Activated CD8-positive, alpha-beta memory T cell treated with anti-CD3 and anti-CD28 coated beads for 24 hours (primary cell): ENCODE measurements at places on chromosomes 11 and 22.

DNA sequence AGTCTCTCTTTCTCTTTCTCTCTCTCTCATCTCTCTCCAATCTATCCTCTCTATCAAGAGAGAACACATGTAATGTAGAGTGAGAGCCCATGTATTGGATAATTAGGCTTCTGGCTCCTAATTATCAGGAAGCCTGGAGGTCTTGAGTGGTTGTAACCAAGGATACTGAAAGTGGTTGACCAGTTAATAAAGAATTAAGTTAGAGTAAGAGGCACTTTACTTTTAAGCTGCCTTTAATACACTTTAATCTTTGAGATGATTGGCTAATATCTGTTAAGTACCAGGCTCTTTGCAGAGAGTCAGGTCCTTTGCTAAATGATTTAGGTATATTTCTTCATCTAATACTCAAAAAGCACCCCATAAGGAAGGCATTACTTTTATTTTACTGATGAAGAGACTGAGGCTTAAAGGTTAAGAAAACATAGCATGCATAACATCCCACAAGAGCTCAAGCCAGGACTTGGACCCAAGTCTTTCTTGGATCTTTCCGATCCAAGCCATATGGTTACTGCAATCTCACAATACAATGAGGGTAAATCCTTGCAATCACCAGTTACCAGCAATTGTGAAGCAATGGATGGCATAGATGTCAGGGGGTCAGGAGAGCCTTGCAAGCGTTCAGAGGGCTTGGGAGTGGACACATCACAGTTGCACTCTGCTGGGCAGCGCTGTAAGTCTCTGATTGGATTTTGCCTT lies 22.1 kb downstream of the CD44 start:
- no peak for DNase-seq

GRCh38 chr11:2774173-2775082 lies 74.6 kb upstream of the KCNQ1OT1 start:
- peak; percentile 50 for DNase-seq

DNA sequence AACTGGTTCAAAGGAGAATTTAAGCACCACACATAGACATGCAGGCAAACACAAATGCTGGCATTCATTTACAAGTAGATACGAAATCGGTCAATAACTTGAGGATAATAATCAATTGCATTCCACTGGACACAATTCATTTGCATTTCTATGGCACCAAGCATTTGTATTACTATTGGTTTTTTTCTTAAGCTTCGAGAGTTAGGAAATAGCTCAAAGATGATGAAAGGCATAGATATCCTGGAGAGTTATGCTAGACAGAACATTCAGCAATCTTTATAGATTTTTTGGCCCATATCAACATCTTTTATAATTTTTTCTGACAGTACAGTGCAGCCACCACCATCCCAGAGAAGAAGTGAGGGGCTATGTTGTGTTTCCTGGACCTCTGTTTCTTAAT lies 544.4 kb downstream of the MIAT start:
- no peak for DNase-seq

DNA sequence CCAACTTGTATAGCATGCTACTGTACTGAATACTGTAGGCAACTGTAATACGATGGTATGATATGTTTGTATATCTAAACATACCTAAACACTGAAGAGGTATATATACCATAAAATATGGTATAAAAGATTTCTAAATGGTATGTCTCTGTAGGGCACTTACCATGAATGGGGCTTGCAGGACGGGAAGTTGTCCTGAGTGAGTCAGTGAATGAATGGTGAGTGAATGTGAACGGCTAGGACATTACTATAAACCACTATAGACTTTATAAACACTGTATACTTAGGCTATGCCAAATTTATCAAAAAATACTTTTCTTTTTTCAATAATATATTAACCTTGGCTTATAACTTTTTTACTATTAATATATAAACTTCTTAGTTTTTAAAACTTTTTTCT lies 66.8 kb downstream of the ZC3H12C start:
- DNase-seq: no peak

DNA sequence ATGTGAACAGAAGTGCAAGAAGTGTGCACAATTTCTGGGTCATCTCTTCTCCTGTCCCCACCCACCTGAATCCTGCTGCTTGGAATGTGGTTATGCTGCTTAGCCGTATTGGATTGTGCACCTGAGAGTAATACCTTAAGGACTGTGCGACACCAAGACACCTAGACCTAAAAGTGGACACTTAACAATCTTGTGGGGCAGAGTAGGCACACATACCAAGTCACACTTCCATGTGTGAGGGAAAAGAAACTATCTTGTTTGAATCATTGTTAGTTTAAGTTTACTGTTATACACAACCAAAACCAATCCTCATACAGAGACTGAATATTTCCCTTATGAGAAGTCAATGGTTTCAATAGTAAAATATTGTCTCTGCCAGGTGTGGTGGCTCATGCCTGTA lies 93.7 kb downstream of the CCDC83 start:
- no peak for DNase-seq

DNA sequence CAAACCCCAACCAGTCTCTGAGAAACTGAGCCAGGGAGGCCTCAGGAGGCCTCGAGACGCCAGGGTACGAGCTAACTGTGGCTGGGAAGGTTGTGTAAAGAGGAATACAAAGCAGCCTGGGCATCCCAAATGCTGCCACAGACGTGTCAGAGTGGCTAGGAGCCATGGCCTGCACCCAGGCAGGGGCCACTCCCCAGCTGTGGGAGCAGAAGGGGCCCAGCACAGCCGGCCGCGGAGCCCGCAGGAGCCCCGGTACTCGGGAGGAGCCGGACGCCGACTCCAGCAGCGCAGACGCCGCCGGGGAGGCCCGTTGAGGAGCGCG lies 349.8 kb upstream of the B3GAT1 start:
- DNase-seq: no peak

GRCh38 chr11:79742176-79742575 lies 301.3 kb upstream of the TENM4 start:
- no peak for DNase-seq

GRCh38 chr11:71500601-71501021 lies 26.5 kb upstream of the KRTAP5-7 start:
- DNase-seq: peak; percentile 51

GRCh38 chr22:38645430-38645829 lies 10.8 kb downstream of the FAM227A start:
- no peak for DNase-seq

- DNase-seq: no peak
These were observed 741.1 kb upstream of the LUZP2 start for GRCh38 chr11:23755769-23756168.

GRCh38 chr11:116110802-116111201 lies 606.6 kb upstream of the CADM1 start:
- DNase-seq: no peak

- DNase-seq: no peak
These were observed 398.6 kb downstream of the BRD1 start for GRCh38 chr22:49429066-49429465.

DNA sequence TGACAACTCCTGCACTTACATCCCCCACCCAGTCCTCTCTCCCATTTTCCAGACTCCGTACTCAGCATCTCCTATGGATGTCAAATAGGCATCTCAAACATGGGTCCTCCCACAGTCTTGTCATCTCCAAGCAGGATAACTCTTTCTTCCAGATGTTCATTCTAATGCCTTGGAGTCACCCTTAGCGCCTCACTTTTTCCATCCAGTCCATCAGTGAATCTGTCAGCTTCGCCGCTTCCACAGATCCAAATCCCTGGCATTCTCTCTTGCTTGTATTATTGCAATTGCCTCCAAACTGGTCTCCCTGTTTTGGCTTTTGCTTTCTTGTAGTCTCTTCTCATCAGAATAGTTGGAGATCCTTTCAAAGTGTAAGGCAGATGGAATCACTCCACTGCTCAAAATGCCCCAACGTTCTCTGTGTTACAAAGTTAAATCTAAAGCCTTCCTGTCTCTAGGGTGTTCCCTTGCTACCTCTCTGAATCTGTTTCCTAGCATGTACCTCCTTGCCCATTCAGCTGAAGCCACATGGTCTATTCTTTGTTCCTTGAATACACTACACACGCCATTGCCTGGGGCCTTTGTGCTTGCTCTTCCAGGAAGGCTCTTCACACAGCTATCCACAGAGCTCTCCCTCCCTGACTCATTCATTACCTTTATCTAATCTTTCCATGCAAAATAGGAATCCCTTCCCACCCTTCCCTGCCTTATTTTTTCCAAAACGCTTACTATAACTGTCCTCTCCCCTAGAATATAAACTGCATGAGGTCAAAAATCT lies 64.8 kb downstream of the UBASH3B start:
- DNase-seq: no peak

- no peak for DNase-seq
These were observed 29.6 kb downstream of the APIP start for GRCh38 chr11:34886609-34887008.

DNA sequence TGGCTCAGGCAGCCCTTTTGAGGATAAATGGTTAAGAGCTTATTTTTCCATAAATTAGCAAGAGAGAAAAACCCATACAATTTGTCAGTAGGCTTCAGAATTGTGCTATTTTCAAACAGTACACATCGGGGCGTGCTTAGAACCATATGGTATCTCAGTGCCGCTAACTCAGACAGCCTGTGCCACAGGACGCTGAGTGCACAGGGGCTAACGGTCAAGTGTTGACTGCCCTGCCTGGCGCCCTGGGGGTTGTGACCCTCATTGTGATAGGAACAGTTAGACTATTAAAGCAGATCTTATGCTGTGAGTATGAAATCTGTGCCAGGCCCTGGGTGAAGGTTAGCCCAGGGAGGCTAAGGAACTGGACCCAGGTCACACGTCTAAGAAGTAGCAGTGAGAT lies 1519.7 kb downstream of the BRD1 start:
- DNase-seq: no peak

DNA sequence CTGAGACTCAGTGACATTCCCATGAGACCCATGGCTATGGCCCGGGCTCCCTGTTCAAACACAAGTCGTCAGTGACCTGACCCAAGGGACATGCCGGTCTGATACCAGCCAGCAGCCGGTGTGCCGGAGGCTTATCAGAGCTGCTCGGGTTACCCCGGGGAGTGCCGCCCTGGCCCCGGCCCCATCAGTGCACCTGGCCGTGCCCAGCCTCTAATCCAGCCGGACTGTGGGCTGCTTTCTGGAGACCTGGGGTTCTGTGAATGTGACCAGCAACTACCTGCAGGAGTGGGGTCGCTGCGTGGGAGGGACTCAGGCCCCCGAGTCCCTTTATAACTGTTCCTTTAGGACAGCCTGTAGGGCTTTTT lies 52.7 kb downstream of the LINC01488 start:
- no peak for DNase-seq

DNA sequence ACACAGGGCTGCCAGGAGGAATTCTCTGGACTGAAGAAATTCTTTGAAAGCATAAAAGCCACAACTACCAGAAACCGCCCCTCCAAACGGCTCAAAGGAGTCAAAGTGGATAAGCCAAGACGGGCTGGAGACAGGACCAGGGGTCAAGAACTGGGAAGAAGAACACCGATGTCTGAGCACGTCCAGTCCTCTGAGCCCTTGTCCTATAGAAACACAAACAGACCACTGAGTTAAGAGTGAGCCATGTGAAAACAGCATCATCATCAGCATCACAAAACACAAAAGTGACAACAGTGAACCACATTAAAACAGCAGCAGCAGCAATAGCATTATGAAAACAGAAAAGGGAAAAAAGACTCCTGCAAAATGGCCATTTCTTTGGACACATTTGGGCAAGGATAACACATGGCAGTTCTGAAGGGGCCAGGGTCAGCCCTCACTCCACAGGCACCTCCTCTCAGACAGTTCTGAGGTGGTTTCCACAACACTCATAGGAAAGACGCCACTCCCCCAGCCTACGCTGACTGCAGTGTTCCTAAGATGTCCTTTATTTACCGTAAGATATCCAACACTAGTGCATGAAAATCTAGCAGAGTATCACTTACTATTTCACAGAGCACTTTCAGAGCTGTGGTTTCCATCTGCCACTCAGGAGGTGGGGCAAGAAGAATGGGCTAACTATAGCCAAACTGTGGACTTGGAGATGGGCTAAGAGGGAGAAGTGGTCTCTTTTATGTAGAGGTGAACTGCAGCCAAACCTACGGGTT lies 28.6 kb upstream of the YPEL1 start:
- DNase-seq: no peak

DNA sequence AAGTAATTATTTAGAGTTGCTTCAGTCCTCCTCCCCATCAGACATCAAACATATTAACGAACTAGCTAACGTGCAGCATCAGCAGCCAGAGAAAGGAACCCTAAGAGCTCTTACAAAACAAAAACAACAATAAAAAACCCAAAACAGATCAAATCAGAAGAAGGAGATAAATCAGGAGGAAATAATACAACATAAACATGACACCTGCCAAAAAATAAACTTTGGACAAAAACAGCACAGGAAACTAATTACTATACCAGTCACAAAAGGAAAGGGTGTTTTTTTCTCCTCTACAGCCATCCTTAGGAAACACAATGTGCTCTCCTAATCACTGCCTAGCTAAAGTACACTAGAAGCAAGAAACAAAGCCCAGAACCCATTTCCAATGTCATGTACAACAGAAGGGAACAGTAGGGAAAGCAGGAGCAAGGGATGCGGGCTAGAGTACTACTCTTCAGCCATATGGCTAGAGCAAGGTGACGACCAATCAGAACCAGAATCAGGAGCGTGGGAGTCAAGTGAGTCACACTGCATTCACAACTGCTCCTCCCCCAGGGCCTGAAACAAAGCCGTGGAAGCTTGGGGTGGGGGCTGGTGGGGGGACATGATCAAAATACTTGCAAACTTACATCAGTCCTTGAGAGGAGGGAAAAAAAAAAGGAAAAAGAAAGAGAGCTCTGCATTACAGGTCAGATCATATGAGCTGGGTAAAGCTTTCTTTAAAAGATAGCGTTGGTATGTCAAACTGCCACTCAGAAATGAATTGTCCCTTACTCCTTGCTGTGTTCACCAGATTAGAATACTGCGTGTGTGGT lies 60.4 kb downstream of the LARGE2 start:
- DNase-seq: peak; percentile 64

GRCh38 chr11:29432719-29433325 lies 584.0 kb downstream of the KCNA4 start:
- DNase-seq: no peak

DNA sequence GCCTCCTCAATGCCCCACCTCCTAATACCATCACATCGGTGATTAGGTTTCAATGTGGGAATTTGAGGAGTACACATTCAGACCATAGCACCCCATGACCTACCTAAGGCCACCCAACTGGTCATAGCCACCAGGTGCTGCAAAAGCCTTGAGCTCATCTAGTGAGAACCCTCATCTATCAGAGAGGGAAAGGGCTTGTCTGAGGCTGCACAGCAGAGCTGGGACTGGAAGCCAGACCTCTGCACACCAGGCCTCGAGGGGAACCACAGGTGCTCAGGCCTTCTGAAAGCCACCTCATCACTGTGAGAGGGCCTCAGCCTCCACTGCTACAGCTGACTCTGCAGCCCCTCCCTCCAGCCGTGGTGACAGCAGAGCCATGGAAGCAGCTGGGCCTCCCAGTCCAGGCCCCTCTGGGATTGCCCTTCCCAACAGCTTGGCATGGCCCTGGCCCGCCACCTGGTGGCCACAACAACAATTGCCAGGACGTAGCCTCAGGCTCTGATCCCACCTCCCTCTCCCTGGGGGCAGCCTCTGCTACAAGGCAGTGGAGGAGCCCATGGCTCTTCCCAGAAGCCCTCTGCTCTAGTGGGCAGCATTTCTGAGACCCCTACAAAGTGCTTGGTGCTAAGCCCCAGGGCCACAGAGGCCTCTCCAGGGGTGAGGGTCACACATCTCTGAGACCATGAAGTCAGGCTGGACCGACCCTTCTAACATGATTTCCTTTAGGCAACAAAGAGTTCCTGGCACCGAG lies 41.0 kb upstream of the PRDM11 start:
- DNase-seq: peak; percentile 85

GRCh38 chr11:119795231-119795630 lies 66.2 kb upstream of the NECTIN1 start:
- DNase-seq: no peak
